Stimulated activated CD4-positive, alpha-beta T cell treated with anti-CD3 and anti-CD28 coated beads, Interleukin-1b, Interleukin-23, amount 100 ng/mL, for 48 hours (primary cell): ENCODE measurements at places on chromosomes 3 and 15.
A peak's percentile ranks its signal among the peaks of the same experiment; 100 is the strongest.

DNA sequence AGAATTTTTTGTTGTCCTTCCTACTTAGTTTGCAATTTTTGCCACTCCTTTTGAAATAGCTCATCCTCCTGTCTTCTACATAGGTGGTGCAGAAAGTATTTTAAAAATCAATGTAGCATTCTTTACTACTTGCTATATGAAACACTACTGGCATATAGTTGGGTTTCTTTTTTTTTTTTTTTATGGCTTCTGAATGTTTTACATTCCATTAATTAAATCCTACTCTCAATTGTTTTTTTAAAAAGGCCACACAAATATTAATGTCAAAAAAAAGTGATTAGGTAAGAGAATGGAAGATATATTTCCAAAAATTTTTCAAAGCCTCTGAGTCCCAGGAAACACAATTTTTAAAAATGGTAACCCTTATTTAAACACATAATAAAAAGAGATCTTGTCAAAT lies 262.6 kb downstream of the MAGI1 start:
- no peak for DNase-seq

DNA sequence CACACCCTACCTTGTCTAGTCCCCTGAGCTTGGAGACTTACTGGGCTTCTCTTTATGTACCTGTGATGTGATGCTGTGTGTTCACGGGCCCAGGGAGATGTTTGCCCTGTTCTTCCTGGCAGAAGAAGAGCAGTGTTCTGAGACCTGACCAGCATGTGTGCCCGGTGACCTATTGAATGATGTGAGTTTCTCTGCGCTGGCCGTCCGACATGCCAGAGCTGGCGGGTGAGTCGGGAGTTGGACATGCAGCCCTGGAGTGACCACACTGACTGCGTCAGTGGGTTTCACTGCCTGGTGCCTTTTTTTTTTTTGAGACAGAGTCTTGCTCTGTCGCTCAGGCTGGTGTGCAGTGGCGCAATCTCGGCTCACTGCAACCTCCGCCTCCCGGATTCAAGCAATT lies 42.3 kb downstream of the CGNL1 start:
- DNase-seq = no peak

DNA sequence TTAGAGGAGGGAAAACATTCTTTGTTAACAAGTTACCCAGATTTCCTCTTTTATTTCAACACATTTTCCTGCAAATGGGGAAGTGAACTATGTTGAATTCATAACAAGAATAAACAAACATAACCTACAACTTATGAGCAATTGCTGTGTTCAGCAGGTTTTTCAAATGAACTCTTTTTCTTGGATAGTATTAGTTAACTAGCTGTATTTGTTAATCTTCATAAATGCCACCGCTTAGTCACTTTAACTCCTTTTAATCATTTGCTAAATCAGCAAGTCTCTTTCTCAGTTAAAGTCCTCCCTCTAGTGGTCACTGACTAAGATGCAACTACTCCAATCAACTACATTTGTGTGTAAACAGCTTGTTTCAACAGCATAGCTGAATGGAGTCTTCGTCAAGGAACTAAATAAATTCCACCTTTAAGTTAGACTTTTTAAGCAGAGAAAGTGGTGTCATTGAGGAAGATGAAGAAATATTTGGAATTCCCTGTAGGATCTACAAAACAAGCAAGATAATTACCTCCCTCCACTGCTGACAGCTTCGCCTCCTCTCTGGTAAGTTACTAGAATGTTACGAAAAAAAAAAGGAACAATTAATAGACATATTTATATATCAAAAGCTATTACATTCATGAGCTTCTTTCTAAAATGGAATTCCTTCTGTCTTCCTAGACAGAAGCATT lies 1122.0 kb downstream of the ROBO1 start:
- DNase-seq = no peak

DNA sequence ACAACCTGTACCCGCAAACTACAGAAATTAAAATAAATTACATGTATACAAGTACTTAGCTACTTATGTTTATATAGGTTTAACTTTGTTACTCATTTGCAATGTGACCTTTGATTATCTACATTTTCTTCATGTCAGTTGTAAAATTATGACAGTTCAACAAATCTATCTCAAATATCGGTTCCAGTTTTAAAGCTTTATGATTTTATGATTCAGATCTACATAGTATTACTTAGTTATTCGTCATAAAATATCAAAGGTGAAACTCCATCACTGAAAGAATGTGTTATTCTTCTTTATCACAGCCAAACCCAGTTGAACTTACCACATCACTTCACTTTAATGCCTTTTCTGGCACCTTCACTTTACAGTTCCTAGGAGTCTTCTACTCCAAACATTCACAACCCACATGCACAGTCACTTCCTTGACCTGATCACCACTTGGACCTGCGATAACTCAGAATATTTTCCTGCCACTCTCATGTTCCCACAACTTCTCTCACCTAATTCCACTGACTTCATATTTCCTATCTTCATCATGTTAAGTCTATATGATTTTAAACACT lies 47.2 kb downstream of the SLITRK3 start:
- no peak for DNase-seq

GRCh38 chr15:22952796-22953579 lies 27.2 kb downstream of the CYFIP1 start:
- DNase-seq = no peak

DNA sequence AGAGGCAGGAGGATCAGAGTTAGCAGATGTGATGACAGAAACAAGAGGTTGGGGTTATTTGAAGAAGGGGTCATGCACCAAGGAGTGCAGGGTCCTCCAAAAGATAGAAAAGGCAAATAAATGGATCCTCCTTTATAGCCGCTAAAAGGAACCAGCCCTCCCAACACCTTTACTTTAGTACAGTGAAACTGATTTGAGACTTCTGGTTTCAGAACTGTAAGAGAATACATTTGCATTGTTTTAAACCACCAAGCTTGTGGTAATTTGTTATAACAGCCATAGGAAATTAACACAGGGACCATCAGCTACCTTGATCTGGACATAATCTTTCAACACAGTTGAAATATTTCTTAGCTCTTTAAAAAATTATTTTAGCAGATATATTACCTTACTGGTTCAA lies 166.6 kb downstream of the TIGIT start:
- DNase-seq = no peak

DNA sequence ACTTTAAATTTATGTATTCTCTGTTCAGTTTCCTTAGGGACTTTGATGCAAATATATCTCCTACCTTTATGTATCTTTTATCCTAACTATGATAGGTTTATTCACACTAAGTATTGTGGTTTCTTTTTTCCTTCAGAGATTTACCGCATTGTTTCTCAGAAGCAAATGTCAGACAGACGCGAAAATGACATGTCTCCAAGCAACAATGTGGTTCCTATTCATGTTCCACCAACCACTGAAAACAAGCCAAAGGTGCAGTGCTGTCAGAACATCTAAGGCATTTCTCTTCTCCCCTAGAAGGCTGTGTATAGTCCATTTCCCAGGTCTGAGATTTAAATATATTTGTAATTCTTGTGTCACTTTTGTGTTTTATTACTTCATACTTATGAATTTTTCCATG lies 18.3 kb downstream of the RAB11A start:
- peak; percentile 39 for DNase-seq

DNA sequence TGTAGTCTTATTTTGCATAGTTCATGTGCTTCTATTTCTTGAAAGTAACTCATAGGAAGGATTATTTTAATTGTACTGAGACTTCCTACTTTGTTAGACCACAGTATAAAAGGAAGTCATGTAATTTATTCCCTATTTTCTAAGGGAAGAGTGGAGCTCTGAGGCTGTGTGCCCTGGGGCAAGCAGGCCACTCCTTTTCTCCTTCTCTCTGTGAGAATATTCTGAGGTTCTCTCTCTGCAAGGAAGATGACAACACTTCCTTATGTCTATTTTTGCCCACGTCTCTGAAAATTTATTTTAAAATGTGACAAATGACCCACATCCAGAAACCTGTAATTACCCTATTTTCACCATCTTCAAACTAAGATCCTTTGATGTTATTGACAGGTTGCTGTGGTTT lies 11.0 kb downstream of the KCTD6 start:
- no peak for DNase-seq

- no peak for DNase-seq
Measured at GRCh38 chr3:99637368-99638111, 854 bp upstream of the COL8A1 start.
